ENCODE measurements at places on chromosomes 12 and 14.

DNA sequence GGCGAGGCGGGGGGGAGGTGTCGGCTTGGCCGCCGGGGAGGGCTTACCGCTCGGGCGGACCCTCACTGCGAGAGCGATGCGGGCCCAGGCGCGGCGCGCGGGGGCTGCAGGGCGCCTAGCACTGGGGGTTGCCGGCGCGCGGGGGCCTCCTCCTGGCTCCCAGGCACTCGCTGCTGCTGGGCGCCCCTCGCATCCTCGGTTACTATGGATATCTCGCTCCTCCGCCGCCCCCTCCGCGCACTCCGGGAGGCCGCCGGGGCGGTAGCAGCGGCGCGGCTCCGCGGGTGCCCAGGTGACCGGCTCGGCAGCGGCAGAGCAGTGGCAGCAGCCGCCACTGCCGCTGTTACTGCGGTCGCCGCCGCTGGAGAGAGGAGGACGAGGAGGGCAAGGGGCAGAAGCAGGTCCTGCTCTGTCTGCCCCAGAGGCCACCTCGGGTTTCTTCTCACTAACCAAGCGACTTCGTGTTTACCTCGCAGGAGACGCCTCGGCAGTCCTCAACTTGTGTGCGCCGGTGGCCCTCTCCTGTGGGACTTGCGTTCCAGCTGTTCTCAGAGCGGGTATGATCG, 250.1 kb downstream of the APAF1 start:
- H3K36me3 ChIP-seq, result no peaks in the 10 kb centered on the region
- no peak for DNase-seq
- no peaks in the 10 kb centered on the region for H3K4me1 ChIP-seq
- no peak overlapping the region for H3K4me3 ChIP-seq

GRCh38 chr14:55954108-55954507, 164.1 kb upstream of the PELI2 start:
- no peaks in the 10 kb centered on the region for H3K4me1 ChIP-seq
- H3K4me3 ChIP-seq, result no peak overlapping the region
- no peak overlapping the region for H3K27ac ChIP-seq
- no peak for DNase-seq

- H3K4me3 ChIP-seq, result no peak overlapping the region
- no peaks in the 10 kb centered on the region for H3K27me3 ChIP-seq
- H3K4me1 ChIP-seq, result no peaks in the 10 kb centered on the region
- H3K27ac ChIP-seq, result no peak overlapping the region
- no peaks in the 10 kb centered on the region for H3K36me3 ChIP-seq
These were observed 513.8 kb downstream of the NRXN3 start for GRCh38 chr14:78683981-78684380.

DNA sequence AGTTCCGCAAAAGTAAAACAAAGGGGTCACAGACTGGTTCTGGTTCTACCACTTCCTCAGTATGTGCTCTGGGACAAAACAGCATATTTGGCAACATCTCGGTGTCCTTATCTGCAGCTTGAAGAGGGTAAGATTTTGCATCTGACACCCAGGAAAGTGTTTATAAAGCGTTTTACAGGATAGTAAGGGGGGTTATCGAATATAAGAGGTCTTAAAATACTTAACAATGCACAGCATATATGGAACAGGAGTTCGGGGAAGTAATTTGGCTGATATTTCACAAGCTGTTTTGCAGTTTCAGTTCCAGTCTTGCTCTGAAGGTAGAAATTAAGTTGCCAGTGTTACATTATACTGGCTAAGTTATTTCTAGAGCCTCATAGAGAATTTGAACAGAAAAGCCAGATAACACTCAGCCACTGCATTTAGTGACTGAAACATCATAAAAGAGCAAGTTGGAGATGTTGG, 904 bp upstream of the MAP4K5 start:
- no peaks in the 10 kb centered on the region for H3K27me3 ChIP-seq
- H3K27ac ChIP-seq, result peak overlapping the region; percentile 80
- peaks cover 40% of the 10 kb centered on the region for H3K4me1 ChIP-seq
- peak overlapping the region; percentile 89 for H3K4me3 ChIP-seq
- peaks cover 7% of the 10 kb centered on the region for H3K36me3 ChIP-seq
- no peak for DNase-seq

- no peaks in the 10 kb centered on the region for H3K4me1 ChIP-seq
- H3K27me3 ChIP-seq, result no peaks in the 10 kb centered on the region
- no peak overlapping the region for H3K4me3 ChIP-seq
- no peaks in the 10 kb centered on the region for H3K36me3 ChIP-seq
- DNase-seq, result no peak
These were observed 575.0 kb downstream of the PRKD1 start for GRCh38 chr14:29352706-29353080.

- H3K27me3 ChIP-seq, result no peaks in the 10 kb centered on the region
- peak overlapping the region; percentile 19 for H3K27ac ChIP-seq
- no peaks in the 10 kb centered on the region for H3K36me3 ChIP-seq
- no peak for DNase-seq
- peaks cover 2% of the 10 kb centered on the region for H3K4me1 ChIP-seq
These were observed 24.5 kb upstream of the ULK1 start for GRCh38 chr12:131869871-131870418.

GRCh38 chr12:6084261-6084968, 40.1 kb downstream of the VWF start:
- H3K4me3 ChIP-seq, result no peak overlapping the region
- no peak overlapping the region for H3K27ac ChIP-seq
- H3K4me1 ChIP-seq, result no peaks in the 10 kb centered on the region
- H3K27me3 ChIP-seq, result peaks cover 48% of the 10 kb centered on the region
- no peaks in the 10 kb centered on the region for H3K36me3 ChIP-seq
- no peak for DNase-seq
